ENCODE measurements at places on chromosomes 3 and 15. TPM values are rescaled to one million over a fixed set of nuclear protein-coding genes. Genes with fewer than 3 reads are reported as not detected.

GHSR gene
- not detected for total RNA-seq

RARRES1 gene
- total RNA-seq: 4.2 TPM

CPNE9 gene
- not detected for total RNA-seq

CEP19 gene
- total RNA-seq: 2.4 TPM

MGLL gene
- 40.6 TPM for total RNA-seq

PRR23E gene
- total RNA-seq: not detected

MCF2L2 gene
- 0.38 TPM for total RNA-seq

GPR62 gene
- total RNA-seq: under 0.01 TPM

P3H2 gene
- total RNA-seq: 5.0 TPM

POTEB2 gene
- not detected for total RNA-seq

ST3GAL6 gene
- 23.6 TPM for total RNA-seq

COMMD4 gene
- total RNA-seq: 96.6 TPM

REC114 gene
- total RNA-seq: not detected

RAD54L2 gene
- total RNA-seq: 18.5 TPM

SPINK8 gene
- total RNA-seq: not detected

POPDC2 gene
- 0.09 TPM for total RNA-seq

GOLGA8R gene
- total RNA-seq: 1.9 TPM

GAP43 gene
- not detected for total RNA-seq

MYO9A gene
- 34.7 TPM for total RNA-seq

ARNT2 gene
- total RNA-seq: 0.09 TPM

TGM4 gene
- total RNA-seq: 0.09 TPM

POLG gene
- total RNA-seq: 111 TPM

SCG5 gene
- total RNA-seq: 0.09 TPM

CRABP1 gene
- not detected for total RNA-seq

COL6A5 gene
- total RNA-seq: not detected

GJD2 gene
- total RNA-seq: not detected

GTF2E1 gene
- 21.7 TPM for total RNA-seq

GOLGA8K gene
- total RNA-seq: 0.28 TPM

MEIS2 gene
- 39.1 TPM for total RNA-seq

NR1I2 gene
- total RNA-seq: 0.09 TPM

PLSCR4 gene
- total RNA-seq: 94.1 TPM

CCDC54 gene
- total RNA-seq: not detected

CXCR6 gene
- not detected for total RNA-seq

APBA2 gene
- total RNA-seq: 42.6 TPM

NRG4 gene
- total RNA-seq: not detected

CATSPER2 gene
- total RNA-seq: 1.6 TPM

STX19 gene
- not detected for total RNA-seq

P4HTM gene
- 14.7 TPM for total RNA-seq

TNFAIP8L3 gene
- total RNA-seq: 29.9 TPM

ZDHHC3 gene
- 50.4 TPM for total RNA-seq

LINGO1 gene
- under 0.01 TPM for total RNA-seq

RBM5 gene
- 252 TPM for total RNA-seq

FBXW12 gene
- total RNA-seq: not detected

BDH1 gene
- total RNA-seq: 0.94 TPM
